ENCODE measurements at places on chromosomes 7 and 10. TPM values are rescaled to one million over a fixed set of nuclear protein-coding genes. Genes with fewer than 3 reads are reported as not detected.

The FGFR2 gene
- 0.70 TPM for total RNA-seq

DNA sequence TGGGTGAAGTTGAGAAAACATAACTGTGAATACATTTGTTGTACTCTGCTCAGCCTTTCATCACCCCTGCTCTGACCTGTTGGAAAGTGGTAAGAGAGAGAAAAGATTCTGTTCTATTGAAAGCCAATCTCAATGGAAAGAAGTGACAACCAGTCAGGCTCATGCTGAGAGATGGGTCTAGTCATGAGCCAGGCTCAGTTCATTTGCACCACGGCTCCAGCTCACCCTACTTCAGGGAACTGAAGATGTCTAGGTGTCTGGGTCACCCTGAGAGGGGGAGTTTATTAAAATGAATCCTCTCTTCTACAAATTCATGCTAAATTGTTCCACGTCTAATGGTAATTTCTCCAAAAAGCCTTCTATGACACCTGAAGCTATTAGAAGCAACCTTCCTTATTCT is 12.1 kb upstream of the FAS start:
- no peak for DNase-seq

The GLI3 gene
- 3.9 TPM for total RNA-seq

The KLF6 gene
- 68.4 TPM for total RNA-seq

DNA sequence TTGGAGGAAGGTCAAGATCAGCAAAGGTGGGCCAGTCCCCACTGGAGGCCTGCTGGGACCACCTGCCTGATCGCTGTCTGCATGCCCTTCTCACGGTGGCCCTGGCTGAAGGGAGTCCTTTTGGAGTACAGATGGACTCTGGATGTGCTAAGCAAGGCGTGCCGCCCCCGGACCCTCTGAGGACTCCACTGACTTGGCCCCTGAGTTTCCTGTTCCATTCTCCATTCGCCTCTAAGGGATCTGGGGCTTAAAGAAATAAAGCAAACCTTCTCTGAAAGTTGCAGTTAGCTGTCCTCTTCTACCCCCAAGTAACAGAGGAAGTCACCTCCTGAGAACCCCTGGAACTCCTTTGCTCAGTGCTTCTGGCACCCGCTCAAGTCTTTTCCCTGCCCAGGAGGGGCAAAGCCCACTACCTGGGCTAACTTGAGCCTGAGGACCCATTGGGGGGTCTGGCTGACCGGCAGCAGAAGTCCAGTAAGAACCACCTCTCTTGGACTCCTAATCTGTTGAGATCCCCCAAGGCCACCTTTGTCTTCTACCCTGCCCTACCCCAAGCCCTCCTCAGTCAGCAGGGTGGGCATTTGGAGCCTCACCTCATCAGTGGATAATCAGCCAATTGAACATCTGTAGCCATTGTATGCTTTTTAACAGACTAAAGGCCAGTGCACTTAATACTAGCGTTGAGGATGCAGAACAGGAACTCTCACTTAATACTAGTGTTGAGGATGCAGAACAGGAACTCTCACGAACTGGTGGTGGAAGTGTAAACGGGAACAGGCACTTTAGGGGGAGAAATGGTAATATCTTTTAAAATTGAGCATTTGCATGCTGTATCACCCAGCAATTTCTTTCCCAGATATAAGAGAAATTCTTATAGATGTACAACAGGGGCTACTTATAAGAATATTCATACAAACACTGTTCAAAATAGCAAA is 2.2 kb downstream of the TBATA start:
- DNase-seq: no peak

GRCh38 chr7:68807666-68808065 is 790.6 kb upstream of the AUTS2 start:
- DNase-seq: no peak

Data from Right ventricle myocardium inferior (tissue), 1 donor.